ENCODE measurements at places on chromosomes 3 and 15. TPM values are rescaled to one million over a fixed set of nuclear protein-coding genes. Genes with fewer than 3 reads are reported as not detected.

Gene NPAP1
- total RNA-seq: not detected

Gene CHL1
- not detected for total RNA-seq

Gene CYP1A1
- 4.5 TPM for total RNA-seq

Gene TRH
- total RNA-seq: not detected

Gene GOLGA6L24
- total RNA-seq: not detected

Data from thoracic aorta endothelial cell (primary cell).